Stimulated activated naive B cell treated with anti-CD40 and anti-IgM and Interleukin-4, amounts not matched to agents 10 μg/mL and 1 μg/mL and 100 μg/mL, for 72 hours (primary cell): ENCODE measurements at places on chromosomes 5 and 9.

GRCh38 chr5:130994496-130995253 is 170.4 kb downstream of the HINT1 start:
- no peak for DNase-seq

GRCh38 chr5:173029499-173029921 is 26.6 kb upstream of the CREBRF start:
- DNase-seq: no peak

- DNase-seq: no peak
Observed at GRCh38 chr5:81425569-81425968, 31.6 kb upstream of the ACOT12 start.

GRCh38 chr9:127755061-127756060 is 20.3 kb upstream of the TOR2A start:
- no peak for DNase-seq

- DNase-seq: no peak
Observed at GRCh38 chr5:113397046-113397445, 37.7 kb downstream of the TSSK1B start.

DNA sequence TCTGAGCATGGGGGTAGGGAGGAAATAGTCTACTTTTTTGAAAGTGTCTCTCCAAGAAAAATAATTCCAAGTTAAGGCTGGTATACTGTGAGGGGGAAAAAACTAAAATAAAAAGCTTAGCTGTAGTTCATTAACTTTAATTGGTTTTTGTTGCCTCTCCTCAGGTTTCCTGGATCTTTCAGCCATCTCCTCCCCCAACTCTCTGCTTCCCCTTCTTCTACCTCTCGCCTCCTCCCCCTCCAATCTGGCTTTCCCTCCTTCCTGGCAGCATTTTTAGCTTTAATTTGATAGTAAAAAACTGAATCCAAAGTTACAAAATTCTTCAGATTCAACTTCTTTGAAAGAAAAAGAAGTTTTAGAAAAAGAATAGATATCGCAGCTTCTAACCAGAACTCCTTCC is 462.6 kb downstream of the CETN3 start:
- DNase-seq: no peak
